Activated CD8-positive, alpha-beta memory T cell treated with anti-CD3 and anti-CD28 coated beads for 48 hours (primary cell): ENCODE measurements at places on chromosomes 1 and 21.

DNA sequence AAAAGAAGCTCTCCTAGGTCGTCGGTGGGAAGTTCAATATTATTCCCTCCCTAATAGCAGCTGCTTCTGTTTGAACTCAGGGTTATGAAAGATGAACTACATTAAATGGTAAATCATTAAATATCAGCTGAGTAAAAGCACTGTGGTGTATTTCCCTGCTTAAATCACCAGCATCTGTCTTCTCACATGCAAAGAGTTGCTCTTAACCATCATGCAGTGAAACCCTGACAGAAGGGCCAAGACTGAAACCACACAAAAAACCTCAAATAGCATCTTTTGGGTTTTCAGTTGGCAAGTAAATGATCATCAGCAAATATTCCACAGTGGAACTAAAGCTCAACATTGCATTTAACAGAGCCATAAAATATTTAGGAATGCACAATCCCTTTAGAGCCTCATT, 380.0 kb upstream of the ADGRL2 start:
- no peak for DNase-seq

DNA sequence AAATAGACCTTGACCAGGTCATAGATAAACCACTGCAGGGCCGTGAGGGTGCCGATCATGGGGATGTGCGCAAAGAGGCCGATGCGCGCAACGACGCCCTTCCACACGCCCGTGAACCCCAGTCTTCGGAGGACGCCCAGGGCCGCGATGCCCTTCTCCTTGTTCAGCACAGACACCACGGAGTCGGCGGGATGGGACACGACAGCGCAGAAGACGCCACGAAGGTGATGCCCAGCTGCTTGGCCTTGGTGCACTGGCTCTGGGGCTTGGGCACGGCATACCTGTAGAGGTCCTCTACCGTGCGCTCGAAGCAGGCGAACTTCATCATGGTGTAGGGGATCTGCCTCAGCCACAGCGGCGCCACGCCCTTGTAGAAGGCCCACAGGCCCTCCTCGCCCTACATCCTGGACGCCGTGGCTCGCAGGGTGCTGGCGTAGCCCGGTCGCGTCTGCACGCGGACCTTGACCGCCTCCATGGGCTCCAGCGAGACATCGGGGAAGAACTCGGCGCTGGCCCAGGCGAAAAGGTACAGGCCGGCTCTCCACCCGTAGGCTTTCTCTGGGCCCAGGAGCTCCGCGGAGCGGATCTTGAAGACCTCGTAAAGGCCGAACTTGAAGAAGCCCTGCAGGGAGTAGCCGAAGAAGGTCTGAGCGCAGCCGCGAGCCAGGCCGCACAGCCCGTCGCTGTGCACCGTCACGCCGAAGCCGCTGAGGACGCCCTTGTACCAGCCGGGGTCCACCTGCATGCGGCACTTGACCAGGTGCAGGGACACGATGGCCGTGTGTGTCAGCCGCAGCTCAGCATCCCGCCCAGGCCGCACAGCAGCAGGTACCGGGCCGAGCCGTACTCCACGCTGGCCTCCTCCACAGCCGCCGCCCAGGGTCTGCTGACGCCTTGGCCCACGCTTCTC, 20.5 kb upstream of the DMRTB1 start:
- DNase-seq: no peak

- no peak for DNase-seq
Measured at GRCh38 chr1:117008656-117009055, 7.1 kb downstream of the CD101 start.

- no peak for DNase-seq
Measured at GRCh38 chr21:44286086-44286715, 525 bp downstream of the AIRE start.

GRCh38 chr1:117572546-117572945, 33.3 kb upstream of the TENT5C start:
- no peak for DNase-seq

DNA sequence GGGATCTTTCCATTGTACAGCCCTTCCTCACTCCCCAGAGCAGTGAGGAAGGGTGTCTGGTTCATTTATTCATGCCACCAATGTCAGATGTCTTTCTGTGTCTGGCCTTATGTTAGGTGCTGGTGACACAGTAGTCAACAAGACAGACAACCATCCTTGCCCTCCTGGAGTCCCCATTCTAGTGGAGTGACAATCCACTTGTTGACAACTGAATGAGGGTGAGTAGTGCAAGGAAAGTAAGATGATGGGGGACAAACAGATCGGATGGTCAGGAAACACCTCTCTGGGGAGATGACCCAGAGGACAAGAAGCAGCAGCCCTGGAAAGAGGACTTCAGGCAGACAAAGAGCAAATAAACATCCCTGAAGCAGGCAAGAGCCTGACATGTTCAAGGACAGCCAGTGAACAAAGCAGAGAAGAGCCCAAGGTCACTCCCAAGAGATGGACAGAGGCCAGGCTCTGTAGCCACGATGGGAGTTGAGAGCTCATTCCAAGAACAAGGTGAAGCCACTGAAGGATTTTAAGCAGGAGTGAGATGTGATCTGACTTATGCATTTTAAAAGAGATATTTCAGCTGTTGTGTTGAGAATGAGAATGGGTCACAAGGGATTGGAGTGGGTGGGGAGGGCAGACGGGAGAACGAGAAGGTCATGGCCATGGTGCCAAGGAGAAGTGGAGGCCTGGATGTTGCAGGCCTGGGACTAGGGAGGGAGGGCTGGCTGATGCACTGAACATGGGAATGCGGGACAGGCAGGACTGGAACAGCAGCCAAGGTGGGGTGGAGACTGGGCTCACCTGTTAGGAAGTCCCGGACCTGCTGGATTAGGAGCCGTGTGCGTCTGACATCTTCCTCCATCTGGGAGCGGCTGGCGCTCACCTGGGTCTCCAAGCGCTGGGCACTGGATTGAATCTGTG, 30.2 kb downstream of the LAMB3 start:
- DNase-seq: no peak

GRCh38 chr1:156439036-156439776, 61.4 kb downstream of the MEF2D start:
- no peak for DNase-seq

- no peak for DNase-seq
Measured at GRCh38 chr1:66253330-66253921, 280.5 kb upstream of the SGIP1 start.

- DNase-seq: no peak
Measured at GRCh38 chr1:151832318-151832980, 847 bp upstream of the RORC start.

DNA sequence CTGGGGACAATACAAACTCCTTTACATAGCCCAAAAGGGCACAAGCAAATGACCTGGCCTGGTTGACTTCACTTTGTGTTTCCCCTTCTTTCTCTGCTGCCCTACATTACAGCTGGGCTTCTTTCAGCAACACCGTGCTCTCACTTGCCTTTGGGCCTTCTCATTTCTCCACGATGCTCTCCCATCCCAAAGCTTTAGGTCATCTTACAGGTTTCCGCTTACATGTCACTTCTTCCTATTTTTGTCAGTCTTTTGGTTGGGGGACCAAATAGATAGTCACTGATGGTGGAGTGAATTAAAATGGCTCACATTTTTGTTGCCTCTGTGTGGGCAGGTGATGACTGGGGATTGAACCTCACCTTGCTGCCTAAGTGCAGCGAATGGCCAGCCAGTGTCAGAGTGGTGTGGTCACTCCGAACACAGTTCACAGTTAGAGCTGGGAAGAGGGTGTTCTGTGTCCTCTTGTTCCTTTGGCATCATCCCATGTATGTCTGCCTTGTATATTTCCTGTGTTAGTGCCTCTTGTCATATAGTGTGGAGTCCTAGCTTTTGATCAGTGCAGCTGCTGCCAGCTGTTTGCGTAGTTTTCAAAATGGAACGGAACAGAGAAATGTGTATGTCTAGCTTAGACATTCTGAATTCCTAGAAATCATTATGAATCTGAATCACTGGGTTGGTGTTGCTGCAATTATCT, 134.8 kb downstream of the NOS1AP start:
- DNase-seq: no peak

GRCh38 chr21:35204850-35205541, 155.9 kb upstream of the RUNX1 start:
- no peak for DNase-seq

GRCh38 chr1:1210726-1211540, 3.0 kb downstream of the TNFRSF4 start:
- DNase-seq: no peak

DNA sequence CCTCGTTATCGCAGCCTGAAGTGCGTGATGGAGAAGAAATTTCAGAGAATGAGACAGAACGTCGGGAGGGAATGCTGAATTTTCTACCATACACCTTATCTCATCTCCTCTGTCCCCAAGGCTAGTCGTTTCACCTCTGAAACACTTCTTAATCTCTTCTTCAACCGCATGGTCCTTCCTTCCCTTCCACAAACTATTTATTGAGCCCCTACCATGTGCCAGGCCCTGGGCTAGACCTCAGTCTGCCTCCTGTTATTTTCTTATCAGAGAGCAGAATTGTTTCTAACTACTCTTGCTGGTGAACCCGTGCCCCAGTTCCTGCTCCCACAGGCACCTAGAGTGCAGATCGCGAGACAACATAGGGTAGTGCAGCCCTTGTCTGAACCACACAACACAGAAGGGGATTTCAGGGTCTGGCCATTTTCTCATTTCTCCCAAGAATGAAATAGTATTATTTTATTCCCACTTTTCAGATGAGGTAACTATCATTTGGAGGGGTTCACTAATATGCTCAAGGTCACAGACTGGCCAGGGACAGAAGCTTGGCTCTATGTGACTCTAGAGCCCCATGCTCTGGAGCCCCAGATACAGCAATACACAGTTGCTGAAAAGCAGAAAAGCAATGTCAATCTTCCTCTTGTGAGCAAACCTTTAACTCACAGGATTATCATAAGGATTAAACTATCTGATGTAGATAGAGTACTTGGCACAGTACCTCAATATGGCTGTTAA, 598 bp upstream of the ADIPOR1 start:
- no peak for DNase-seq

- DNase-seq: no peak
Measured at GRCh38 chr1:58432851-58433668, 113.5 kb downstream of the OMA1 start.

- peak; percentile 41 for DNase-seq
Measured at GRCh38 chr1:201709564-201710295, 119.2 kb upstream of the IPO9 start.

- no peak for DNase-seq
Measured at GRCh38 chr1:200228081-200228480, 181.8 kb downstream of the ZNF281 start.

- DNase-seq: no peak
Measured at GRCh38 chr1:212242288-212242984, 42.8 kb upstream of the PPP2R5A start.
